ENCODE measurements at places on chromosomes 1 and 21.

GRCh38 chr1:208149213-208149612 lies 95.0 kb downstream of the PLXNA2 start:
- no peak for DNase-seq

DNA sequence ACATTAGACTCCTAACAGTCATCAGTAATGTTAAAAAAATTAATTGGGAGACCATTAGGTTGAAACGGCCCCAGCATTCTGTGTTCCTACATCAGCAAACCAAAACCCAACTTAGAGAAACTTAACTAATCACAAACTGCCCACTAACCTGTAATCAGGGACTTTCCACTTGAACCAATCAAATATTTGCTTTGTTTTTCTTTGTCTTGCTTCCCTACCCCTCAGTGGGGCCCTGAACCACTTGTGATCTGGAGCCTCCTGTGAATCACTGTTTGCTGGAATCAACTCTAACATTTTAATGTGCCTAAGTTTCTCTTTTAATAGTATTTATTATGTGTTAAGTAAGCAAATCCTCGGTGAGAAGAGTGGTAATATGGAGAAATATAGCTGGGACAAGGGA lies 64.0 kb downstream of the ABCA4 start:
- DNase-seq, result no peak

- DNase-seq, result no peak
Observed at GRCh38 chr21:38861989-38862683, 56.4 kb downstream of the ETS2 start.

GRCh38 chr1:113094506-113094905 lies 21.5 kb downstream of the LRIG2 start:
- no peak for DNase-seq

GRCh38 chr1:39839651-39840050 lies 43.7 kb downstream of the TRIT1 start:
- no peak for DNase-seq

GRCh38 chr21:42711667-42712066 lies 58.2 kb downstream of the PDE9A start:
- peak; percentile 69 for DNase-seq

GRCh38 chr1:245396615-245397014 lies 241.8 kb downstream of the KIF26B start:
- no peak for DNase-seq

DNA sequence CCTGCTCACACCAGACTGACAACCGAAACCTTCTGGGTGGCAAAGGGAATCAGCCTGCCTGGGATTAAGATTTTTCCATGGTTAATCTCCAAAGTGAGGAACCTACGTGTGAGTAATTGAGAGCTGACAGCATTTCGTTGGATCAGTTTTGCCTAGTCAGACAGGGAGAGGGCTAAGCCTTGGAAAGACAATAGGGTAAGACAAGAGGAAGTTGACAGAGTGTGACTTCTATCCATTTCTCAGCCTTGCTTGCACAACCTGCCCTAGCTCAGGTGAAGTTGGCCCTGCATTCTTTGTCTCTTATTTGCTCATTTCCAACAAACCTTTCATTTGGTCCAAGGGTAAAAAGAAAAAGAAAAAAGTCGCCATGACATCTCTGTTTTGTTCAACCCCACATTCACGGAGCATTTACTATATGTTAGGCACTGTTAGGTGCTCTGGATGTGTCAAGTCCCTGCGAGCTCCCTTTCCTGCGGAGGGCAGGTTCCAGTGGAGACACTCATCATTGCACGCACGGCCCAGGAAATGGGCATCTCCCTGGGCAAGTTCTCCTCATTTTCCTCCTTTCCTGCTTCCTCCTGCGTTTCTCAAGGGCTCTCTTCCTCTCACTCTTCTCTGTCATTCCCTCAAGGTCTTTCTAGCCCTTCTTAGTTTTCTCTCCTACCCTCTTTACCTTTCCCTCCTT lies 23.3 kb downstream of the KIRREL1 start:
- no peak for DNase-seq

- peak; percentile 82 for DNase-seq
Observed at GRCh38 chr1:241531195-241532161, 700 bp upstream of the KMO start.

DNA sequence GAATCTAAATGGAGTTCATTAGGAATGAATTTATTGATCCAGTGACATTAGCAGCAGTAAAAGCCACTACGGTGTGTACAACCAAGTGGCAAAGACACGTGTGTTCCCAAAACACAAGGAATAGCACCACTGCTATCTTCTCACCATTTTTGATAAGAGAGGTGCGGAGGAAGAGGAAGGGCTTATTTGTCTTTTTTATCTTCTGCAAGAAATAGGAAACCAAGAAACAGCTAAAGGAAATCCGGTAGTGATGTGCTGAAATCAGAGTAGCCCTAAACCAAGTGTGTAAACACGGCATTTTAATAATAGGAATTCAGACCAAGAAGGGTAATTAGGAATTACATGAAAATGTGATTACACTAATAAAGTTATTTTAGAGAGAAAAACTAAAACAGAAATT lies 9.1 kb upstream of the SCYL3 start:
- no peak for DNase-seq

- DNase-seq, result no peak
Observed at GRCh38 chr1:49045371-49045770, 268.7 kb upstream of the BEND5 start.

GRCh38 chr1:239443361-239443760 lies 57.0 kb downstream of the CHRM3 start:
- DNase-seq, result no peak

DNA sequence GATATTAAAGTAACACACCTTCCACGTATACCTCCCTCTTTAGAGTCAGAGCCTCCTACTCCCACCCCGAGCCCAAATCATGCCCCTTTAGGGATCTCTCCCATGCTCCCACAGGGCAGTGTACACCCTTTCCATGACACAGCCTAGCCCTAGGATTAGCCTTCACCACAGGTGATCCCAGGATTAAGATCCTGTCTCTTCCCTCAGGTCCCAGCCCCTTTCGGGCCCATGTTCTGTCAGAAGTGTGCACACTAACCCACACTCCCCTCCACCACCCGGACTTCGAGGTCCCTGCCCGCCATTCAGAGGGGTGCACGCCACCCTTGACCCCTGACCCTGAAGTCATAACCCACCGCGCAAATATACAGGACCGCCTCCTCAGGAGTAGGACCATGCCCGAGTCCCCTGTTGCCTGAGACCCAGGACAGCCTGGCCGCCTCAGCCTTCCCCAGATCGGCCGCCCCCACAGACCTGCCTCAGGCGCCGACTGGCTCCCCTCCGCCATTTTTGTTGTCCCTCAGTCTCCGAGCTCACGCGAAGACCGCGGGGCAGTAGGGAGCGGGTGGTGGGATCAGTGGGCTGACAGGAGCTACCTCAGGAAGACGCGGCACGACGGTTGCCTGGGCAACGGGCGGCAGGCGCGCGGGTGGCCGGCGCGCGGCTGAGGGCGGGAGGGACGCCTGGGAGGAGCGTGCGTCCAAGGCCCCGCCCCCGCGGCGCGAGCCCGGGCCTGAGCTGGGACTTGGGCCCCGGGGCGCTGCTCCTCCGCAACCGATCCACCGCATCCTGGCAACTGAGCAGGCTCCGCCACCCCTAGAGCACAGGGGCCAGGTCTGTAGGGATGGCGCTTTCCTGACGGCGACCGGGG lies at the start of gene AGBL4:
Gene AGBL4, minus strand, starts transcription at position 663 of the 868 bp plus-strand sequence.
- peak; percentile 92 for DNase-seq

DNA sequence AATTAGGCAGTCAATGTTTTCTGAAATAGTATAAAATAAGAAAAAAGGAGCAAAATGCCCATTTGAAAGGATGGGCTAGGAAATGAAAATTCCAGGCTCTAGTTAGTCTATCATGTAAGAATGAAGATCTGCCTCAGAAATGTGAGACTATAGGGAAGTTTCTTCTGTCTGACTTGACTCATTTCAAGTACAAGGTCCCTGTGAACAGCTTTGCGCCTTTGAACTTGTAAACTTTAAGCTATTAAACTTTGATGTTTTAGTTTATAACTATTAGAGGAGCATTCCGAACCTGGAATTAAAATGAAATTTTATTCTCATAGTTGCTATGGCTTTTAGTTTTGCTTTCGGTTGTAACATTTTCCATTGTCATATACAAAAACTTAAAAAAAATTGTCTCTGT lies 199.4 kb downstream of the RPS6KC1 start:
- no peak for DNase-seq

- no peak for DNase-seq
Observed at GRCh38 chr1:53148123-53148522, 5.7 kb upstream of the SLC1A7 start.

DNA sequence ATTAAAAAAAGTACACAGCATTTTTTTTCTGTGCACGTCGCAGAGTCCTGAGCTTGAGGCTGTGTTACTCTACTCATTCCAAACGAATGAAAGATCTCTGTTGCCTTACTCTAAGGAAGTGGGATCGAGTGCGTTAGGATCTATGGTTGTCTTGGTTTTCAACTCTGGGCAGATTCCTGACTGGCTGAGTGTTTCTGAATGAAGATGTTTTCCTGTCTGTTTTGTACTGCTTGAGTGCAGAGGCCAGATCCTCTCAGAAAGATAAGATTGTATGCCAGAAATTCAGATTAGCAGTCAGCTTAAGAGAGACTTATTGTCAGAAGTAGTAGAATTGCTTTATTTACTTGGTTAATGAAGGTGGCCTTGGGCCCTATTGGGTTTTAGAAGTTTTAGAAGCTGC lies 14.0 kb downstream of the PLA2G2E start:
- DNase-seq, result no peak

- DNase-seq, result no peak
Observed at GRCh38 chr1:175081983-175082382, 14.3 kb downstream of the TNN start.

DNA sequence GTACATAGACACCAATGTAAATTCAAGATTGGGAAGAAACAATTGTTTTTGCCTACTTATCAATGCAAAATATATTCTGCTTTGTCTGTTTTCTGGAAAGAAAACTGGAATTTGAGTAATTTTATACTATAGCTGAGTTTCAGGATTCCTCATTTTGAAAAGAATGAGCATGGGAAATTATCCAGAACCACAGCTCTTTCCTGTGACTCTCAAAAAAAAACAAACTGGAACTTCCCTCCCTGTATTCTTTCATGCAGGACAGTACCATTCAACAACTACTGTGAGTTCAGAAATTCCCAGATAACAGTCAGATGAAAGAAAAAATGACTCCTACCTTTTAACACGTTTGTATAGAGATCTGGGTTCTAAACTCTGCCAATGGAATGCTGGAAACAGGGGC lies 372.4 kb downstream of the TGFB2 start:
- DNase-seq, result no peak

DNA sequence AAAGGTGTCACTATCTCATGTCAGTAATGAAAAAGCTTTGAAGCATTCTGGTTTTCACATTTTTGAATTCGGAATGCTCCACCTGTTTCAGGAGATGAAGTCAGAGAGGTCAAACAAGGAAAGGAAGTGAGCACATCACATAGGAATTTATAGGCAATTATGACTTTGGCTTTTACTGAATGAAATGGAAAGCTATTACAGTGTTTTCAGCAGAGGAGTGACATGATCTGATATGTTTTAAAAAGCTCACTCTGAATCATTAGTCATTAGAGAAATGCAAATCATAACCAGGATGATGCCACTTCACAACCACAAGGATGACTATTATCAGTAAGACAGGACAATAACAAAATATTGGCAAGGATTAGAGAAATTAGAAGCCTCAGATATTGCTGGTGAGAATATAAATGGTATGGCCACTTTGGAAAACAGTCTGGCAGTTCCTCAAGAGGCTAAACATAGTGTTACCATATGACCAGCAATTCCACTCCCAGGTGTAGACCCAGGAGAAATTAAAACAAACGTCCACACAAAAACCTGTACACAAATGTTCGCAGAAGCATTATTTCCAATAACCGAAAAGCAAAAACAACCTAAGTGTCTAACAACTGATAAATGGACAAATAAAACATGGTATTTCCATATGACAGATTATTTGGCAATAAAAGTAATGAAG lies 7.5 kb downstream of the TAF1A start:
- no peak for DNase-seq

DNA sequence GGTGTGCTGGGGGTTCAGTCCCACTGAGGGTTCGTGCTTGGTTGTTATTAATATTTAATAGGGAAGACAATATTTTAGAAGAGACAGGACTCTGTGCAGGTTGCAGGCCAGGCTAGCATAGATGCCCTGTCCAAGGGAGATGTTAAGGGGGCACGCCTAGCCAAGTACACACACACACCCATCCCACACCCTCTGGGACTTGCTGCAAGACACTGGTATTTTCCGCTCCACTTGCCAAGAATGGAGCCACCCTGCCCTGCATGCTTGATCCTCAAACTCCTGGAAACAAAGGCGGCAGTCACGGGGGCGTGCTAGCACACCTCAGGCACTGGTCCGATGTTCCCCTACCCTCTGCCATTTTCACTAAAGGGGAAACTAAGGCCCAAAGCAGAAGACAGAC lies 99.1 kb downstream of the MRPL37 start:
- peak; percentile 73 for DNase-seq

DNA sequence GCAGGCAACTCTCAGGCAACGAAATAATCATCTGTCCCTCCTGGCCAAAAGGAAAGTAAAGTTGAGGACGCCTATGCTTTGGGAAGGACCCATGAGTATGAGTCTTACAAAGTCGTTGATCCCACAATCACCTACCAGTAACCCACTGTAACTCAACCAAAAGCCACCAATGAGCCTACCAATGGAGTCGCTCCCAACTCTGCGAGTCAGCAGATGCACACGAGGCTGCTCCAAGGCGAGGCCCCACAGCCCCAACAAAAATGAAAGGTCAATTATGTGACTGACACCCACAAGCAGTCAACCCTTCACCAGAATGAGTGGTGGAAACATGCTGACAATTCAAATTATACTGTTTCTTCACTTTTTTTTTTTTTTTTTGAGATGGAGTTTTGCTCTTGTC lies 12.0 kb downstream of the SETD4 start:
- DNase-seq, result no peak

DNA sequence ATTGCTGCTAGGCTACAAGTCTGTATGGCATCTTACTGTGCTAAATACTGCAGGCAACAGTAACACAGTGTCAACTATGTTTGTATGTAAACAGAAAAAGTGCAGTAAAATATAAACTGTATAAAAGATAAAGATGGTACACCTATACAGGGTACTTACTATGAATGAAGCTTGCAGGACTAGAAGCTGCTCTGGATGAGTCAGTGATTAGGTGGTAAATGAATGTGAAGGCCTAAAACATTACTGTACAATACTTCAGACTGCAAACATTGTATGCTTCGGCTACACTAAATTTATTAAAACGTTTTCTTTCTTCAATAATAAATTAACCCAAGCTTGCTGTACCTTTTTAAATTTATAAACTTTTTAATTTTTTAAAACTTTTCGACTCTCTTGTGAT lies 97.1 kb downstream of the HLX start:
- no peak for DNase-seq

- no peak for DNase-seq
Observed at GRCh38 chr1:210944252-210944651, 189.7 kb downstream of the KCNH1 start.

DNA sequence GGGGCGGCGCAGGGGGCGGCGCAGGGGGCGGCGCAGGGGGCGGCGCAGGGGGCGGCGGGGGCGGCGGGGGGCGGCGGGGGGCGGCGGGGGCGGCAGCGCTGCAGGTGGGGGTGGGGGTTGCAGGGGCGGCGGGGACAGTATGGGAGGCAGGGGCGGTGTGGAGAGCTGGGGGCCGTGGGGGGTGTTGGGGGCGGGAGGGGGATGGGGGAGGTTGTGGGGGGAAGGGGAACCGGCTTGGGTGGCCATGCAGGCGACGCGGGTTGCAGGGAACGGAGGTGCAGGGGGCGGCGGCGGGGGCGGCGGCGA lies 13.0 kb upstream of the SLC19A1 start:
- DNase-seq, result no peak

- no peak for DNase-seq
Observed at GRCh38 chr1:50492142-50492541, 68.9 kb upstream of the DMRTA2 start.

Data from eye (tissue), 1 donor.